Mucosa of descending colon (tissue), 3 donors: ENCODE measurements at places on chromosomes 12 and 14. TPM values are rescaled to one million over a fixed set of nuclear protein-coding genes. Genes with fewer than 3 reads are reported as not detected.
A peak's percentile ranks its signal among the peaks of the same experiment; 100 is the strongest.

- no peak for DNase-seq
Measured at GRCh38 chr12:106345746-106346145, 11.8 kb upstream of the POLR3B start.

GRCh38 chr14:71485833-71486232 lies 446.4 kb upstream of the RGS6 start:
- no peak for DNase-seq

DNA sequence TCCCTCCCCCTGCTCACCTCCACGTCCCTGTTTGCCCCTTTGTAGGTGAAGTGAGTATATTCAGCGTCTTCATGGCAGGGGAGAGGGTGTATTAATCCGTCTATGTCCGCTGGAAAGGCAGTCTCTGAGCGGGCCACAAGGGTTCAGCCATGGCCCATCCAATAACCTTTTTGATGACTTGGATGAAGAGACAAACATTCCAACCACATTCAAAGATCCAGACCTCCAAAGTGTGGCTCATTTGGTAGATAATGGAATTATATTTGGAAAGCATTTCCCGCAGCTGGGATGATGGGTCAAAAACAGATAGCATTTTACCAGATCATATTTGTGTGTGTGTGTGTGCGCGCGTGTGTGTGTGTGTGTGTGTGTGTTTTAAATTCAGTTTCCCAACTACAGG lies 345.9 kb downstream of the DPF3 start:
- no peak for DNase-seq

- DNase-seq, result no peak
Measured at GRCh38 chr14:97798176-97798575, 1001.0 kb downstream of the VRK1 start.

DNA sequence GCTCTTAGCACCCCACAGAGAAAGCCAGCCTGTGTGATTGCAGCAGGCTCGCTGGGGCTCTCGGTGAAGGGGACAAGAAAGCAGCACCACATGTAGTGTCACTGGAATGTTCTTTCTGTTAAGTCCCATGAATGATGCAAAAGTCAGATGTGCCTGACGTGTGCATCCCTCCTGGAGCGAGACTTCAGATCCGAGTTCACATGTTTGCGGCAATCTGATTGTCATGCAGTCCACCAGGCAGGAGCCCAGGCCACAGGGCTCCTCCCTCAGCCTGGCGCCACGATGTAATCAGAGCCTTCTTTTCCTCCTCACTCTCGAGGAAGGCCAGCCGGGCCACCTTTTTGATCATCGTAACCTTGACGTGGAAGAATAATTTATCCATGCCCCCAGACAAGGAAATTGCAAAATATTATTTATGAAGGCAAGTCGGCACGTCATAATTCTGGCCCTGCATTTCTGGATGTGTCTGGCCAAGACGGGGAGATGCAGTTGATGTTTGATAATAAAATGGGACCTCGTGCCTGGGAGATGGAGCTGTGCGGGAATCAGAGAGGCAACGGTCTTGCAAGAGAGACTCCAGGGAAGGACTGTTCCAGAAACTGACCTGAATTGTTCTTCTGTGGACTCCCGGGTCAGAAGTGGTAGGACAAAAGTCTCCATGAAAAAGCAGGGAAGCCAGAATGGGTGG lies 214.6 kb downstream of the PHETA1 start:
- no peak for DNase-seq

GRCh38 chr14:21258005-21258888 lies 11.0 kb downstream of the HNRNPC start:
- no peak for DNase-seq

GRCh38 chr12:128549601-128550218 lies 274.0 kb downstream of the SLC15A4 start:
- DNase-seq, result no peak

DNA sequence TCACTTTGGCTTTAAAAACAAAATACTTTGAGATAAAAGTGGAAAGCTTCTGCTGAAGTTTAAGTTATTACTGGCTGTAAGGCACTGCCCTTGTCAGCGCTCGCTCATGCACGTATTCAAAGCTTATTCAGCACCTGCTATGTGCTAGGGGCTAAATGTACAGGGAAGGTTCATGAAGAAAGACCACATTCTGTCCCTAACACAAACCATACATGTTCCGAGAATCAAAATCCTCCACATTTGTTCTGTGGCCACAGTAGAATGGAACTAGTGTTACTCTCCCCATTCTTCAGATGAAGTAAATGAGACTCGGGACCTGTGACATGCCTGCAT lies 33.8 kb upstream of the GPR68 start:
- DNase-seq, result no peak

DNA sequence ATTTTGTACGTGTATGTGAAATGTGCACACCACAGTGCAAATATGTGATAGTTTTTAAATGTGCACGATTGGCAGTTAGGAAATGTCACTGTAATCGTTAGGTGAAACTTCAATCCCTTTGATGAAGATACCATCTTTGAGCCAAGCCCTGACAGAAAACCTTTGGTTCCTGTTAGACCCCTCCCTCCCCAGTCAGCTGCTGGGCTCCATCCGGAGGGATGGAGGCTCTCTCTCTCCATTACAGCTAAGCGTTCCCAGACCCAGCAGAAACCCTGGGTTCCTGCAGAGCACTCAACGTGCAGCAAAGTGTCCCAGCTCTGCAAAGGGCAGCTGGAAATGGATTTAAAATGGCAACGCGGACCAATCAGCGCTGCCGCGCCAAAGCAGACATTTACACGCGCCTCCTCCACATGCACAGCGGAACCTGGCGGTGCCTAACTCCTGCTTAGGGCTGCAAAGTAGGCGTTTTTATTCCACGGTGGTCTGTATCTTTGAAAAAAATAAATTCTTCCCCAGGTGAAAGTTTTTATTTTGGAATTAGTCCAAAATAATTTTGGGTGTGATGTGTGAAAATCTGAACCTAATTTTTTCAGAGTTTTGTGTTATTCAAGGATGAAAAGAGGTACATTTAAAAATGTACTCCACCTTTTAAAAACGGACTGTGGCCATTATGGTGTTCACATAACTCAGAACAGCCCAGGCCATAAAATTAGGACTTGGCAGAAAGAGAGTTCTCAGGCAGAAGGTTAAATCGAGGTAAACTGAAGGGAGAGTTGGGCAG lies 1.4 kb upstream of the HMGA2 start:
- peak; percentile 72 for DNase-seq

ANKRD33 gene
- total RNA-seq, result 0.46 TPM

AMN gene
- 486 TPM for total RNA-seq

CPSF2 gene
- total RNA-seq, result 47.0 TPM

KRT4 gene
- not detected for total RNA-seq

PROX2 gene
- not detected for total RNA-seq

ATG101 gene
- total RNA-seq, result 33.0 TPM
